ENCODE measurements at places on chromosomes 13 and 19.

- DNase-seq: no peak
These were observed 10.2 kb downstream of the C19orf25 start for GRCh38 chr19:1468821-1469254.

- no peak for DNase-seq
These were observed 22.4 kb downstream of the ZNF571 start for GRCh38 chr19:37572203-37572602.

GRCh38 chr13:30848332-30849027 is 57.6 kb upstream of the MEDAG start:
- DNase-seq: no peak

- no peak for DNase-seq
These were observed 343.0 kb downstream of the PCDH9 start for GRCh38 chr13:66887088-66887487.

GRCh38 chr19:17359905-17360800 is 17.0 kb downstream of the PLVAP start:
- no peak for DNase-seq

DNA sequence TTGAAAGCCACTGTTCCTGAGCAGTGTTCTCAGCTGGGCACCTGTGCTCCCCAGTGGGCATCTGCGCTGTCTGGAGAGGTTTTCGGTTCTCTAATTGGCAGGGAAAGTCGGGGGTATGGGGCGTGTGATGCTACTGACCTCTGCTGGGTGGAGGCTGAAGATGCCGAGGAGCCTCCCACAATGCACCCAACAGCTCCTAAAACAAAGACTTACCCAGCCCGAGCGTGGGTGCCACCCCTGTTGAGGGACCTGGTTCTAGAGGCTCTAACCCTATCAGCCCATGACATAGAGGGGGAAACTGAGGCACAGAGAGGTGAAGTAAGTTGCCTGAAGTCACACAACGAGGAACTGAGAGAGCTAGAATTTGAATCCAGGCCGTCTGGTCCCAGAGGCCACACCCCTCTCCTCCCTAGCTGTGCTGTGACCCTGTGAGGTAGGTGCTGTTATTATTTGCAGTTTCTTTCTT is 2.3 kb downstream of the SPACA4 start:
- no peak for DNase-seq

DNA sequence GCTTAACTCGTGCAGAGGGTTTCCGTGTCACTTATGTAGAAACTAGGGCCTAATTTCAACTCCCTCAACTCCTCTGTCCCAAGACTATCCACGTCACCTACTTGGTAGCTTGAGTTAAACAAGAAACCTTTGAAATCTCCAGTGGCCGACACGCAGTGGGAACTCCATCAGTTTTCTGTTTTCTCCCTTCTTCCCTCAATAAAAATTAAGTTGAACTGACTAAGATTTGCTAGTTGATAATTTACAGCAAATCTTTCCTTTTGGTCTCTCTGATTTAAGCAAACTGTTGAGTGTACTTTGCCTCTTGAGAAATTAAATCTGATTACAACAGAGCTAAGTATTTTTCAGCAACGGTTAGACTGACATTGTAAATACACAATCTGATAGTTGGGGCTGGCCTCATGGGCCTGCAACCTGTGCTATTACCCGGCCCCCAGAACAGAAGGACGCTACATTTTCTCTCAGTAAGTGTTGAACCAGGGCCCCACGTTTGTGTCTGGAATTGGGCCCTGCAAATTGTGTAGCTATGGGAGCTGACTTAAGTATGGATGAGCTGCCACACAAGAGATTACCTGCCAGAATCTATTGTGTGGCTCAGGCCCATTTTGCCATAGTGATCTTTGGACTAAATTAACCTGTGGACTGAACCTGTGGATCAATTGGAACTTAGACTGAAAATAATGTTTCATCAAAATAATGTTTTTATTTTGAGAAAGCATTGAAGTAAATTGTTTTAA is 708 bp upstream of the ESD start:
- no peak for DNase-seq

DNA sequence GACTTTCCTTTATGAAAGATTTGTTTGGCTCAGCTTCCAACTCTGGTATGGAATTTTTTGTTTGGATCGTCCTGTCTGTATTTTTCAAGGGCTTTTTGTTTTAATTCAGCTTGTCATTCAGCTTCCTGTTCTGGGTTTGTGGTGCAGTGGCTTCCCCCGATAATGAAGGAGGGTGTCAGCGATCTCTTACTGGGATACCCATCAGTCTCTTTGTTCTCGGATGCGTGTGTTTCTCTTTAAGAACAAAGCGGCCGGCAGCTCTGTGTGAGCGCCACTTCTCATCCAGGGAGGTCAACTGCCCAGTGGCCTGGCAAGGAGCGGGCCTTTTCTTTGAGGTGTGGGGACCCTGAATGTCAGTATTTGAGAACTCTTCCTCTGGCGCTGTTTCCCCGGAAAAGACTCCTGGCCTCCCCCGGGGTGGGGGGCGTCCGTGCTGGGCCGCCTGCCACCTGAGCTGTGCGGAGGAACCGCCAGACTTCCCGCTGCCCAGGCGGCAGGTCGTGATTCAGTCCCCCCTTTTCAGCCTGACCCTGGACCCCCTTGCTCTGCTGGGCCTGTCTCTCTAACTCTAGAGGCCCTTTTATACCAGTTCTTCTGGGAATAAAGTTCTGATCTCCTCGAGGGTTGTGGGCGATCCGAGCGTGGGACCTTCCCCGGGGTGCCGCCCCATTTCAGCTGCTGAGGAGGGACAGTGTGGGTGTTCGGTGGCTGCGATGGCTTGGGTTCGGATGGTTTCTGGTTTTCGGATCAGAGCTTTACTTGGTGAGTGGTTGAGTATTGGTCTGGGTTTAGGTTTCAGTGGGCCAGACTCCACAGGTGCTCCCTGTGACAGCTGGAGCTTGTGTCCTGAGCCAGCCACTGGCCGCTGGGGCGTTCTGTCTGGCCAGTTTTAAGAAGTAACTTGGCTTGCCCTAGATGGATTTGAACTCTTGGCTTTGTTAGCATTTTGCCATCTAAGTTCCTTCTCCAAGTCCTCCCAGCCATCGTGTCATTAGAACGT is 3.4 kb downstream of the SF3A2 start:
- DNase-seq: no peak

DNA sequence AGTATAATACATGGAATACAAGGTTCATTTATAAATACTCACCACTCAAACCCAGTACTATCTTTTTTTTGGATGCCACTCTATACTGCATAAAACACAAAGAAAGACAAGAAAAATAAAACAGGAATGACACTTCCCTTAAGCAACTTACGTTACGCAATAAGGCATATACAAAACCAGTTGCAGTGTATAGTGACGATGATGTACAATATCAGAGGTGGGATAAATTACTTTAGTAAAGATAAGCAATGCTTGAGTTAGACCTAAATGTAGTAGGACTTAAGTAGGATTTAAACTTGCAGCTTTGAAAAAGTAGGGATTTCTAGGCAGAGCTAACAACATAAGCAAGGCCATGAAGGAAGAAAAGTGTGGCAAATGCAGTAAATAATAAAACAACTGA is 374.9 kb downstream of the SPRY2 start:
- DNase-seq: no peak

GRCh38 chr19:41706741-41707501 is 1.5 kb upstream of the CEACAM5 start:
- DNase-seq: no peak

- no peak for DNase-seq
These were observed 327.9 kb downstream of the GPC6 start for GRCh38 chr13:93554514-93554913.

DNA sequence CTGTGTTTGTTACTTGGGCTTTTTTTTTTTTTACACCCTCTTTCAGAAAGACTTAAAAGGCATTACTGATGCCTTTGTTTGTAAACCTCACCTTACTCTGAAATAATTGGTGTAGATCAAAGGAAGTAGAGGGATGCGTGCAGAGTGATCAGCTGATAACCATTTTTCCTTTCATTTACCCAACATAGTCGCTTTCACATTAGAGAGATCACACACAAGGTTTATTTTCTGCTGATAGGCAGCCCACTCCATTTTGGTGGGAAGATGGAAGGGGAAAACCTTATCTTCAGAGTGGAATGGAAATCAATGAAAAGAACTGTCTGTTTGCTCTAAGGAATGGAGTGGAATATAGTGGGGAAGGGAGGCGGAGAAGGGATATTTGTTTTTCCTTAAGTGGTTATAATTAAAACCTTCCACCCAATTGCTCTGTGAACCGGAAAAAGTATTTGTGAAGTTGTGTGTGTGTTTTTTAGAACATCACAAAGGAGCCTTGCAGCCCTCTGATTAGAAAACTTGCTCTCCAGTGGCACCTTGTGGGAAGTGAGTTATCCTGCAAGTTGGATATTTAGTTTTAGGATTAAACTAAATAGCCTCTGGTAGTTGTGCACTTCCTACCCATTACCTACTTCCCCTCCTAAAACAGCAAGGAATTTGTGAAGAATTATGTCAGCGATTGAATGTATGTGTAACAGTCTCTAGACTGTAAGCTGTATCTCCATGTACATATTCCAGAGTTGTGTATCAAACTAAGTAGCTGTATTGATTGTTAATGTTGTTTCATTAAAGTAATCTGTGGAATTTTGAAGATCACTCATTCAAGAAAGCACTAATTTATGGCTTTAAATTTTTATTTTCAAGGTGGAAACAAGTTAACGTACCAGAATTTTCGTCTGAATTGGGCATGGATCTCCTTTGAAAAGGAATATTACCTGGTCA is 76.8 kb downstream of the FREM2 start:
- no peak for DNase-seq

GRCh38 chr13:99647596-99647985 is 146.3 kb downstream of the TM9SF2 start:
- no peak for DNase-seq

- DNase-seq: peak; percentile 72
These were observed 749 bp upstream of the PAN3 start for GRCh38 chr13:28137596-28137995.

DNA sequence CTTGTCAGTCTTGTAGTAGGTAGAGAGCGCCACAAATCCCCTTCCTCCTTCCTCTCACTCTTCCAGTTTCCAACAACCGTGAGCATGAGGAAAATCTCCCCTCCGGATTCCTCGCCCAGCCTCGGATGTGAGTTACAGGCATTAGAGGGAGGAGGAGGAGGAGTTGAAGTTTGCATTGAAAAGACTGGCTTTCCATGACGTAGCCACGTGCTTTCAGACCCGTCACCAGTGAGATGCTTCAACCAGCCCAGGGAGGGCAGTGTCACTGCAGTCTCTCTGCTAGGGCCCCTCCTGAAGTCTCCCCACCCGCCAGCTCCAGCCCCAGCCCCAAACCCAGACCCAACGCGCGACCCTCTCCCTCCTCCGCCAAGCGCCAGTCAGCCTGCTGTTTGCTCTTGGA is 442 bp upstream of the FGF14 start:
- peak; percentile 34 for DNase-seq

DNA sequence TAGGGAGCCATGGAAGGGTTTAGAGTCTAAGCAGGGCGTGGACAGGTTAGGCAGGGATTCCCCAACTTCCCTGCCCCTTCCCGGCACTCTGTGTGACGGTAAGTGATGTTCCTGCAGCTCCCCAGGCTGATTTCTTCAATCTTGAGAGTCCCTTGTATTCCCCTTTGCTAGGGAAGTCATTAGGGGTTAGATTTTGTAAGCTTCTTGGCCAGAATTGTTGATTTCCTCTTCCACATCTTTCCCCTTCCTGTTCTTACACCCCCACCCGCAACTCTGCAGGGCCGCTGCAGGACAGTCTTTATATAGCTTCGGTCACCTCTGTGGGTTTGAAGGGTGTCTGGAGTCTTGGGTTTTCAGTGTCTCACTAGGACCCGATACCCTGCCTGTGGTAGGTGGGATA is 10.6 kb upstream of the ADGRE1 start:
- no peak for DNase-seq

- DNase-seq: no peak
These were observed 450.1 kb upstream of the SLITRK1 start for GRCh38 chr13:84332346-84332745.

DNA sequence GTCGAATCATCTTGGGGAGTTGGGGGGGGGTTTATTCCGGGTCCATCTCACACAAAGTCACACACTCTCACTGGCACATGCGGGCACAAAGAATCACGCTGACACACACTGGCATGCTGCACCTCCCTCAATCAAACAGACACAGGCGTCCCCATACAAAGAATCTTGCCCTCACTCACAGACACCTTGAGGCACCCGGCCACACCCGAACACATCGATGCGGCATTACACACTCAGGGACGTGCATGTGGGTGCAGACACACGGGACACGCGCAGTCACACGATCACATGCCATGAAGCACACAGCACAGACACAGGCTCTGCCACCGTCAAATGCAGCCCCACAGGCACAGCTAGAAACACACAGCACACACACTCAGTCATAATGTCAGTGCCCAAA is 7.8 kb downstream of the NFIX start:
- DNase-seq: no peak
